Activated CD8-positive, alpha-beta T cell treated with anti-CD3 and anti-CD28 coated beads, Interleukin-2, amount 10 ng/mL, durations not matched to agents 7 days and 5 days (primary cell): ENCODE measurements at places on chromosomes 11 and 22. TPM values are rescaled to one million over a fixed set of nuclear protein-coding genes. Genes with fewer than 3 reads are reported as not detected.

- no peak for DNase-seq
Observed at GRCh38 chr11:65165410-65166317, 4.4 kb upstream of the SPDYC start.

Gene DYNC2H1
- total RNA-seq = 1.7 TPM

Gene CNGA4
- 0.16 TPM for total RNA-seq

GRCh38 chr11:89736566-89736965 is 26.5 kb downstream of the TRIM77 start:
- no peak for DNase-seq

GRCh38 chr11:28169816-28170215 is 61.6 kb downstream of the METTL15 start:
- no peak for DNase-seq
